ENCODE measurements at places on chromosomes 13 and 19. TPM values are rescaled to one million over a fixed set of nuclear protein-coding genes. Genes with fewer than 3 reads are reported as not detected.

DNA sequence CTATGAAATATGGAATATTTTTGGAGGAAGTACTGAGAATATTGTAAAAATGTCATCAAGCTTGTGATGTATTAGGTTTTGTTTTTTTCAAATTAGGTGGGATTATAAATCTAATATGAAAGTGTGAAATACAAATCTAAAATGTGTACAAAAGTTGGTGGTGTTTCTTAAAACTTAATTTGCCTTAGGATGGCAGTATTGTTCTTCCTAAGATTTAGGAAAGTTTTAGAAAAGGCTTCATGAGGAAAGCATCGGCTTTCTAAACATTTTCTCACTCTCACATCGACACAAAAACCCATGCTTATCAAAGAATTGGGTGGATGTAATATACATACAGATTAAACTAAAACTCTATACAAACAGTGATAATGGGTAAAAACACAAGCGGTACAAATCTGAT is 972.0 kb upstream of the PCDH20 start:
- DNase-seq = no peak

Gene ZNF66
- total RNA-seq = 4.0 TPM

Gene ONECUT3
- not detected for total RNA-seq

Gene SPACA4
- not detected for total RNA-seq

Gene PLIN5
- 1.5 TPM for total RNA-seq

Gene LRG1
- 9.4 TPM for total RNA-seq

- no peak for DNase-seq
These were observed 109.5 kb upstream of the FNDC3A start for GRCh38 chr13:48866249-48866648.

Gene CD209
- 50.6 TPM for total RNA-seq

Gene RAVER1
- total RNA-seq = 36.2 TPM

Gene KLK7
- not detected for total RNA-seq

Gene IZUMO4
- 1.4 TPM for total RNA-seq
